Chondrocyte (in vitro differentiated cells): ENCODE measurements at places on chromosomes 1 and 21. TPM values are rescaled to one million over a fixed set of nuclear protein-coding genes. Genes with fewer than 3 reads are reported as not detected.

DNA sequence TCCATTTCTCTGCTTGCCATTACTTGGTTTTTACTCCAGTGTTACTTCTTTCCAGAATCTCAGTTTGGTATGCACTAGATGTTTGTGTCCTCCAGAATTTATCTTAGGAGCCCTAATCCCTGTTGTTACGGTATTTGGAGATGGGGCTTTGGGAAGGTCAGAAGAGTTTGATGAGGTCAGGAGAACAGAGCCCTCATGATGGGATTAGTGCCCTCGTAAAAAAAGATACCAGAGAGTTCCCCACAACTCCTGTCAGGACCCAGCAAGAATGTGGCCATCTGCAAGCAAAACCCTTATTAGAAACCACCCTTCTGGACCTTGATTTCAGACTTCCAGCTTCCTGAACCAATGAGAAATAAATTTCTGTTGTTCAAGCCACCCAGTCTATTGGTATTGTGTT lies 98.0 kb downstream of the ADAMTS1 start:
- H3K4me1 ChIP-seq = no peaks in the 10 kb centered on the region
- H3K27ac ChIP-seq = no peak overlapping the region
- H3K27me3 ChIP-seq = no peaks in the 10 kb centered on the region
- no peak overlapping the region for H3K4me3 ChIP-seq

DNA sequence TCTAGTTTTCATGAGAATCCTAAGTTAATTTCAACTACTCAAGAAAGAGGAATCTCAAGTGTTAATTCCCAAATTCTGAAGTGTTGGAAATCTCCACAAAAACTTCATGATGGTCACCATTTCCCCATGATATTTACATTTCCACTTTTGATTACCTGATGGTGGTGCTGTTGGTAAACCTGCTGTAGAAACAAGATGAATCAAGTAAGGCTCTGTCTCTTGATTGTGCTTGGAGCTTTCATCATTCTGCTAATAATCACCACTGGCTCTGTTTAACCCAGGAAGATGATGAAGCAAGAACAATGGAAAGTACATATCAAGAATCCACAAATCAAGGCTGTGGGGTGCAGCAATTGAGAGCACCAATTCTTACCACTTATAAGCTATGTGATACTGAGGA lies 77.8 kb downstream of the C4BPA start:
- peaks cover 17% of the 10 kb centered on the region for H3K27me3 ChIP-seq
- no peaks in the 10 kb centered on the region for H3K36me3 ChIP-seq
- DNase-seq = no peak
- no peak overlapping the region for H3K27ac ChIP-seq
- no peak overlapping the region for H3K4me3 ChIP-seq

GRCh38 chr1:228861832-228862180 lies 126.5 kb downstream of the RHOU start:
- H3K27ac ChIP-seq = no peak overlapping the region
- no peaks in the 10 kb centered on the region for H3K27me3 ChIP-seq
- H3K4me1 ChIP-seq = peaks cover 49% of the 10 kb centered on the region

DNA sequence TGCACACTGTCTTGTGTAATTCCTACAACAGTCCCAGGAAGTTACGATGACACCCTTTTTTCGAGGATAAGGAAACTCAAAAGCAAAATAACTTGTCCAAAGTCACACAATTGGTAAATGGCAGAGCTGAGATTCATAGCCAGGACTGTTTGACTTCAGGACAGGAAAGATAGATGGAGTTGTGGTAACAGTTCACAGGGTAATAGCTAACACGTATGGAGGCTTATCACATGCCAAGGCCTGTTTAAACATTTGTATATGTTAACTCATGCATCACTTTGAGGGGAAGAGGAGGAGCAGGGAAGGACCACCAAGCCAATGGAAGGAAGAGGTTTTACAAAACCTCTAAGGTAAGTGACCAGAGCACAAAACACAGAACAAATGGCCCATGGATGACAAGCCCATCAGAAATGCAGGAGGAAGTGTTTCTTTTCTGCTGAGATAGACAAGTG lies 2.8 kb downstream of the DHCR24 start:
- H3K27me3 ChIP-seq = no peaks in the 10 kb centered on the region
- H3K4me3 ChIP-seq = no peak overlapping the region
- peaks cover 19% of the 10 kb centered on the region for H3K36me3 ChIP-seq
- H3K27ac ChIP-seq = no peak overlapping the region

- H3K27me3 ChIP-seq = peaks cover 11% of the 10 kb centered on the region
- DNase-seq = no peak
- H3K4me3 ChIP-seq = no peak overlapping the region
- no peak overlapping the region for H3K27ac ChIP-seq
- no peaks in the 10 kb centered on the region for H3K4me1 ChIP-seq
- H3K36me3 ChIP-seq = no peaks in the 10 kb centered on the region
These were observed 18.2 kb upstream of the AJAP1 start for GRCh38 chr1:4636186-4636585.

GRCh38 chr1:246214708-246215509 lies 292.2 kb downstream of the SMYD3 start:
- H3K36me3 ChIP-seq = no peaks in the 10 kb centered on the region
- peak overlapping the region; percentile 95 for H3K27ac ChIP-seq
- DNase-seq = no peak

- no peaks in the 10 kb centered on the region for H3K4me1 ChIP-seq
- no peaks in the 10 kb centered on the region for H3K27me3 ChIP-seq
- H3K27ac ChIP-seq = no peak overlapping the region
- DNase-seq = no peak
These were observed 600.4 kb downstream of the ADGRL2 start for GRCh38 chr1:82401116-82401515.

DNA sequence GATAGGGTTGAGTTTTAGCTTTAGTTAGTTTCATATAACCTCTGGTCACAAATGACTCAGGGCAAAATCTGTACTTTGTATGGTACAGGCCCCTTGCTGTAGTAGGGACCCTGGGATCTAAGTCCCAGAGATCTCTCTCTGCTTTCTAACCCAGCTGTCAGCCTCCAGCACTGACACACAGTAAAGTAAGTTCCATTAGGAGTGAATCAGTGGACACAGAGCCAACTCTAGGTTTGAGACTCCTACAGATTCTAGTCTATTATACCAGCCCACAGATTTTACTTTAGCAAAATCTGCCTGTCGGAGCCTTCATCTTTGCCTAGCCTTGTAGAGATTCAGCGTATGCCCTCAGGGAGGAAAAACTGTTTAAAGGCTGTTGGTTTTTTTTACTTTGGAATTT lies 52.5 kb downstream of the ANGPTL1 start:
- no peaks in the 10 kb centered on the region for H3K27me3 ChIP-seq
- DNase-seq = no peak
- H3K27ac ChIP-seq = no peak overlapping the region
- no peak overlapping the region for H3K4me3 ChIP-seq

GRCh38 chr1:94926126-94926914 lies 590 bp downstream of the CNN3 start:
- peak; percentile 91 for DNase-seq
- no peaks in the 10 kb centered on the region for H3K27me3 ChIP-seq
- H3K27ac ChIP-seq = peak overlapping the region; percentile 97
- peaks cover 7% of the 10 kb centered on the region for H3K36me3 ChIP-seq
- peak overlapping the region; percentile 95 for H3K4me3 ChIP-seq

DNA sequence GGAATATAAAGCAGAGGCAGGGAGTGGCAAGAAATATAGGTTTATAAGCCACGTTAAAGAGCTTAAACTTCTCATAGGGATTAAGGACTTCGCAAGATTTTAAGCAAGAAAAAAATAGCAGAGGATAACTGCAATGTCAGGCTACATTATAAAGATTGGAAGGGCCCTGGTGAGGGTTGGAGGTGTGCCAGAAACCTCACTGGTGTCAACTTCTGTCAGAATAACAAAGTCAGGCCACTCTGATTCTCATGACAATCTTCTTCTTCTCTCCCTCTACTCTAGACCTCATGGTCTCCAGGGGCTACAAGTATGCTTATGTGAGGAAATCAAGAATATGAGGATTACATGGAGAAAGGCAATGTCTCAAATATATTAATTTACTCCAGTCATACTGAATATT lies 32.6 kb upstream of the FMO2 start:
- no peak overlapping the region for H3K4me3 ChIP-seq
- no peaks in the 10 kb centered on the region for H3K27me3 ChIP-seq
- DNase-seq = no peak

DNA sequence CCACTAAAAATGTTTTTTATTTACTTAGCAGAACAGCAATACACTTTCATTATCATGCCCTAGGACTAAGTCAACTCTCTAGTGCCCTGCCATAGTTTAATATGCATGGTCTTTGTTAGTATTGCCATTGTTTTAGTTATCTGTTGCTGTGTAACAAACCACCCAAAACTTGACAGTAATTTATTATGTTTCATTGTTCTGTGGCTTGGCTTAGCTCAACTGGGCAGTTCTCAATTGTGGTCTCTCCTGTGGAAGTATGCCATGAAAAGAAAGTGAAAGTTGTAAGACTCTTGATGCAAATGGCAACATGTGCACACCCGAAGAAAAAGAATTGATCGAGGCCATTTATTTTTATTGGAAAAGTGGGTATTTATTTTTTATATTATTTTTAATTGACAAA lies 206.3 kb upstream of the KCTD3 start:
- no peaks in the 10 kb centered on the region for H3K4me1 ChIP-seq
- H3K36me3 ChIP-seq = peaks cover 4% of the 10 kb centered on the region
- H3K27ac ChIP-seq = no peak overlapping the region
- peaks cover 3% of the 10 kb centered on the region for H3K27me3 ChIP-seq

- H3K36me3 ChIP-seq = peaks cover 3% of the 10 kb centered on the region
- H3K4me3 ChIP-seq = peak within 1 kb of the TSS; percentile 87
- DNase-seq = no peak
- no peaks in the 10 kb centered on the region for H3K27me3 ChIP-seq
These were observed at the start of gene PITHD1 for GRCh38 chr1:23777979-23778814. PITHD1 (plus strand) TSS chr1:23778418; CDS start chr1:23778516, 98 bp downstream.

GRCh38 chr21:34969423-34970166 lies 79.5 kb downstream of the RUNX1 start:
- H3K4me3 ChIP-seq = no peak overlapping the region
- H3K27ac ChIP-seq = no peak overlapping the region
- peaks cover 1% of the 10 kb centered on the region for H3K36me3 ChIP-seq
- no peaks in the 10 kb centered on the region for H3K27me3 ChIP-seq

The RIPK4 gene
- 6.1 to 11.3 TPM (median 11.1 TPM) in 3 replicates for total RNA-seq

The RNU1-1 gene
- total RNA-seq = 1,438 to 1,620 TPM (median 1,579 TPM) in 3 replicates

The RCSD1 gene
- 1.1 to 1.4 TPM in 2 of 3 replicates, not detected in the other for total RNA-seq

The FAM3B gene
- not detected in 3 replicates for total RNA-seq

The PCP4 gene
- not detected in 3 replicates for total RNA-seq

The TMEM269 gene
- total RNA-seq = 0.20 to 0.70 TPM (median 0.23 TPM) in 3 replicates

The F11R gene
- 0.54 to 0.90 TPM (median 0.68 TPM) in 3 replicates for total RNA-seq

The LPAR3 gene
- total RNA-seq = not detected in 3 replicates

The GREM2 gene
- 0.05 to 0.53 TPM (median 0.13 TPM) in 3 replicates for total RNA-seq

The ELAPOR1 gene
- total RNA-seq = 0.46 to 1.2 TPM (median 0.97 TPM) in 3 replicates
